NCI-H526 treated with DMSO at 0.1 percent for 48 hours (cell line): ENCODE measurements at places on chromosomes 3 and 15.

GRCh38 chr15:90412356-90413194 lies 24.5 kb downstream of the IQGAP1 start:
- DNase-seq = peak; percentile 96

GRCh38 chr15:40904552-40905201 lies 10.4 kb downstream of the VPS18 start:
- DNase-seq = no peak

DNA sequence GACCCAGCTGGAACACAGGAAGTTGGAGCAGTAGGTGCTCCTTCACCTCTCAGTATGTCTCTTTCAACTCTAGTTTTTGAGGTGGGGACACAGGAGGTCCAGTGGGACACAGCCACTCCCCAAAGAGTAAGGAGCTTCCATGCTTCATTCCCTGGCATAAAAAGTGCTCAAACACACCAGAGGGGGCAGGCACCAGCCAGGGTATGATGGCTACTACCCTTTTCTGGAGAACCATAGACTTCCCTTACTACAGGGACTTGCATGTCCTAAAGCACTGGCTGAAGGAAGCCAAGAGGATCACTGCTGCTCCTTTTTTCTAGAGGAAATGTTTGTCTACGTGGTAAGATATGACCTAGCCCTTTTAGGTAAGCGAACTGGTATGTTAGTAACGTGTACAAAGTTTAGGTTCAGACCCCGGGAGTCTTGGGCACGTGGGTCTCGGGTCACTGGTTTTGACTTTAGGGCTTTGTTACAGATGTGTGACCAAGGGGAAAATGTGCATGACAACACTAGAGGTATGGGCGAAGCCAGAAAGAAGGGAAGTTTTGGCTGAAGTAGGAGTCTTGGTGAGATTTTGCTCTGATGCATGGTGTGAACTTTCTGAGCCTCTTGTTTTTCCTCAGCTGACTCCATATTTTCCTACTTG lies 11.9 kb downstream of the IL17RB start:
- no peak for DNase-seq

GRCh38 chr3:112448939-112449338 lies 50.3 kb downstream of the BTLA start:
- DNase-seq = no peak

GRCh38 chr3:179430277-179430870 lies 20.9 kb downstream of the GNB4 start:
- DNase-seq = no peak

DNA sequence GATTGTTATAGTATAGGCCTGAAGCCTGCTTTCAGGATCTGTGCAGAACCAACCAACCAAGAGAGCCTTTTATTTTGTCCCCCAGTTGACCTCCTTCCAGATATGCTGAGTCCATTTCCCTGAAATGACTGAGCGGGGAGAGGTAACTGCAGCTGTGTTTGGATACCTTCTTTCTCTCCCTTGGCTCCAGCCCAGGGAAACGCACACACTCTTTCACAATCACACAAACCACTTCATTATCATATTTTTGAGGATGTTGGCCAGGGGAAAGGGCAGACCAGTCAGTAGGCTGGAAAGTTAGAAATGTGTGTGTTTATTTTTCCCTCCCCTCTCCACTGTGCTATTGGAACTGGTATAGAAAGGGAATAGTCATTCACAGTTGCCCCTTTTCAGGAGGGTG lies 417.7 kb upstream of the TBL1XR1 start:
- peak; percentile 16 for DNase-seq

- no peak for DNase-seq
Observed at GRCh38 chr3:150922611-150923010, 17.4 kb upstream of the MINDY4B start.

GRCh38 chr3:75089841-75090240 lies 475.4 kb upstream of the CNTN3 start:
- no peak for DNase-seq

GRCh38 chr3:55330756-55331155 lies 156.3 kb downstream of the WNT5A start:
- DNase-seq = peak; percentile 75

DNA sequence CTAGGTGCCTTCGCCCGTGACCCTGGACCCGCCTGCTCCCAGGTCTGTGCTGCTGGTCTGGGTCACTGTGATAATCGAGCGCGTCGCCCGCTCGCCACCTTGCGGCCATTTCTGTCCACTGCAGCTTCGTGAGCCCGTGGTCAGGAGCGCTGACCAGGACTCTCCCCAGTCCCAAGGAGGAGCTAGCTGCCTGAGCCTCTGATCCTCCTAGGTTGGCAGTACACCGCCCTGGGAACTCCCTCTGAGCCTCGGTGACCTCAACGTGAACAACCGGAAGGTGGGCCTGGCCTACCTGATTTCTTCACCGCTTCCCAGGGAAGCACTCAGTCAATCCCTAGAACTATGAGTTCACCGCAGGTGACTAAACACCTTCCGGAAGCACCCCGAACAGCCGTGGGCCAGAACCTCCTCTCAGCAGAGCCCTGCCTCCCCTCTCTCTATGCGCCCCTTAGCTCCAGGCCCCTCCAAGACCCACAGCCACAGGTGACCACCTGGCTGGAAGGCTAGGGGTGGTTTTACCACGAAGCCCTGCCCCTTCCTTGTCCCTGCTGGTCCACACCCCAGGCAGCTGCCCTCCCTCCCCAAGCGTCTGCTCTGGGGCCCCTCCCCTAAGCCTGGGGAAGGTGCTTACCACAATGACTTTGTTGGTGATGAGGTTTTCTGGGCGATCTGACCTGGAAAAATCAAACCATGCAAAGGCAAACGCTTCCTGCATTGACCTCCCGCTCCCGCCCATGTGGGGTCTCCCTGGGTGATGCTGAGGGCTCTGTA lies 9.7 kb downstream of the PLA2G4D start:
- DNase-seq = no peak

- no peak for DNase-seq
Observed at GRCh38 chr15:51218299-51218938, 120.0 kb downstream of the CYP19A1 start.

GRCh38 chr15:81282911-81283310 lies 41.0 kb downstream of the STARD5 start:
- no peak for DNase-seq

DNA sequence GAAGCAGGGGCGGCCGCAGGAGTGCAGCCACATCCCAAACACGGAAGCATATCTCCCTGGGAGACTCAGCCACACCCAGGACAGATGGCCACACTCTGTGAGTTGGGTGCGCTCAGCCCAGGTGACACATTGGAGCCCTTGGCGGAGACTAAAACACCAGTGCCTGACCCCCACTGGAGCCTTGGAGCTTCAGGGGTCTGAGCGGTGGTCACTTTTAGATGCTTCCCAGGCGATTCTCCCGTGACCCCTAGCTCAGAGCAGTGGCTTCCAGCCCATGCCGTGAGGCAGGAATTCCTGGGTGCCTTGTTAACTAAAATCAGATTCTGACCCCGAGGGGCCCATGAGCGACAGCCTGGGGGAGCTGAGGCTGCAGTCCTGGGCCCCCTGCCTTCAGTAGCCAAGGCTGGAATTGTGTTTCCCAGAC lies 54.5 kb downstream of the PLXNA1 start:
- DNase-seq = no peak

GRCh38 chr15:74036271-74037170 lies 42.0 kb downstream of the PML start:
- no peak for DNase-seq
